ENCODE measurements at places on chromosomes 3 and 15.

DNA sequence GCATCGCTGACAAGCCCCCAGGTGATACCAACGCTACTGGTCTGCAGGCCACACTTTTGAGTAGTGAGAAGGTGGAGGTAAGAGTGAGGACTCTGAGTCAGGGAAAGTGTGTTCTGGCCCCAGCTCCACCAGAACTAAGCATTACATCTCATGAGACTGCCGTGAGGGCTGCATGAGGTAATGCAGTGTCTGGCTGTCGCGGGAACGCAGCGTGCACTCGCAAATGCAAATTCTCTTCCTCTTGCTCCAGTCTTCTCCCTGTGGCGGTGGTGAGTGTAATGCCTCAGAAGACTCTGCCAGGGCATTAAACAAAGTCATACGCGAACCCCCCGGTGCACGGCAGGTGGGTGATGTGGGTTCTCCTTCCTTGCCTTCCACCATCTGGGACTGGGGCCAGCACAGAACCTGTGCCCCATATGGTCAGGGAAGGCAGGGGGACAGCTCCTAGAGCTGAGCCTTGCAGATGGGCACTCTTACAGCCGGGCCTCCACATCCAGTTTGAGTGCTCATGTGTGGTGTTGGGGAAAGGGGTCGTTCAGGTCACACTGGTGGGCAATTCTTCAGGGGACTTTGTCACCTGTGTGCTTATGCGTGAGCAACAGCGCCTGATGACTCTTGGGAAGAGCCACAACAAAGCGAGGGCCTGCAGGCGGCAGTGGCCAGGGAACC lies 175.8 kb downstream of the XXYLT1 start:
- DNase-seq: no peak

DNA sequence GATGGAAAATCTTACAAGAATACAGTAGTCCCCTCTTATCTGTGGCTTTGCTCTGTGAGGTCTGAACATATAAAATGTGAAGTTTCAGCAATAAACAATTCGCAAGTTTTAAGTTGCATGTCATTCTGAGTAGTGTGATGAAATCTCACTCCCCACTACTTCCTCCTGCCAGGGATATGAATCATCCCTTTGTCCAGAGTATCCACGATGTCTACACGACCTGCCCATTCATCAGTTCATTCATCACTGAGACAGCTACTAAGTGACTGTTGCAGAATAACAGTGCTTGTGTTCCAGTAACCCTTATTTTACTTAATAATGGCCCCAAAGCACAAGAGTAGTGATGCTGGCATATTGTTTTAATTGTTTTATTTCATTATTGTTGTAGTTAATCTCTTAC lies 489.2 kb upstream of the UBE2E2 start:
- no peak for DNase-seq

DNA sequence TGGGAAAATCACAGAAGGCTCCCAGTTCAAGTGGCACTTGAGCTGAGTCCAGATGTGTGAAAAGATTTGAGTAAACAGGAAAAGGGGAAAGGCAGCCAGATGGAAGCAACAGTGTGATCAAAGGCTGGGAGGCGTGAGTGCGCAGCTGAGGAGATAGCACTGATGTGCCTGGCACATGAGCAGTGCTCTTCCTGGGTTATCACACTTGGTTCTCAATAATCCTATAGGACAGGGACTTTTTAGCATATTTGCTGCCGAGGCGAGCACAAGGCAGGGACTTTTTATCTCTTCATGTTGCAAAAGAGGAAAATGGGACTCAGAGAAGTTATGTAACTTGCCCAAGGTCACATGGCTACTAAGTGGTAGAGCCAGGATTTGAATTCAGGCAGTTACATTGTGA lies 39.6 kb downstream of the CORO2B start:
- DNase-seq: no peak

DNA sequence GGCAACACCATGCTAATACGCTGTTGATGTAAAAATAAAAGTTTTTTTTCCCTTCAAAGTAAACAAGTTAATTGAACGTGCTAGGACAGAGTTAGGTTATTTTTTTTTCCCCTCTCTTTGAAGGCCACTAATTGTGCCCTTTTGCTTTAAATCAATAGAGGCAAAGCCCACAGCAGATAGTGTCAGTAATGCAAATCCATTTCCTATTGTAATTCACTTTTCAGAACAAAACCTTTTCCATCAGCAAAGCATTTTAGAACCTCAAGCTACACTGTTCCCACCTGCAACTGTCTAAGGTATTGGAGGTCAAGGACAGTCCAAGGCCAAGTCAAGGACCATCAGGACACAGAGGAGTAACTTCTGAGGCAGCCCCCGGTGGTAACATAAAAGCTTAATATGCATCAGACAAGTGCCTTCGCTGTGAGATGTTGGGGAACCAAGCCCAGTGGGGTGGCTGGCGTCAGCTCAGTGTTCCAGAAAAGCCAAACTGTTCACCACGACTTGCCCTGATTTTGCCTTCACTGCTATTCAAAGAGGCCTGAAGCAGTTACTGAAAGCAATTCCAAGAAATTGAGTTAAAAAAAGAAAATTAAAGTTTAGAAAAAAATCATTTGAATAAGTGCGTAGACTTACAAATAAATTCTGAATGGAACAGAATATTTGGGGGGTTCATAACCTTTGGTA lies 65.8 kb upstream of the ICE2 start:
- DNase-seq: no peak

DNA sequence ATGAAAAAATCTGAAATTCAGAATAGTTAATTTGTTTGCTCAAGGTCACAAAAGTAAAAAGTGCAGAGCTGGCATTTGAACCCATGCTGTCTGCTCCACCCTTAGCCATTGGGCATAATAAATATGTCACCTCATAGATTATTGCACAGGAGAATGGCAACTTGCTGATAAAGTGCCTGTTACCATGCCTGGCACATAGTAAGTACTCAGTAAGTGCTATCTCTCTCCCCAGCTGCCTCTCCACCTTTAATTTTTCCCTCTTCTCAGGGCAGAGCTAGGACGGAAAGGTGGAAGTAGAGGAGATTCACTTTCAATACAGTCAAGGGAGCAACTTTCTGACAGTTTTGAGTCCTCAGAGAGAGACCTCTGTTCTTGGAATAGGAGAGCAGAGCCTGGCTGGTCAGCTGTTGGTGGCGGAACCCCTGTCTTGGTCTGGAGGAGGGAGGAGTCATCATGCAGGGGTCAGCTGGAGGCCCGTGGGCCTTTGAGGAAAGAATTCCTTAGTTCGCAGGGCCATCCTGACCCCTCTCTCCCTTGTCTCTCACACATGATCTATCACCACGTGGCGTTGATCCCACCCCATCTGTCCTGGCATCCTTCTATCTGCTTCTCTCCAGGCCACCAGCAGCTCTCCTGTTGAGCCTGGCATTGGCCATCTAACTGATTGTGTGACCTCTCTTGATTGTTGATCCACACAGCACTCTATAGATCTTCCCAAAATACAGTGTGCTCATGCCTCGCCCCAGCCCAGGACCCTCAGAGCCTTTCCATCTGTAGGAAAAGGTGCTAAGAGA lies 149.3 kb downstream of the RPLP1 start:
- no peak for DNase-seq

DNA sequence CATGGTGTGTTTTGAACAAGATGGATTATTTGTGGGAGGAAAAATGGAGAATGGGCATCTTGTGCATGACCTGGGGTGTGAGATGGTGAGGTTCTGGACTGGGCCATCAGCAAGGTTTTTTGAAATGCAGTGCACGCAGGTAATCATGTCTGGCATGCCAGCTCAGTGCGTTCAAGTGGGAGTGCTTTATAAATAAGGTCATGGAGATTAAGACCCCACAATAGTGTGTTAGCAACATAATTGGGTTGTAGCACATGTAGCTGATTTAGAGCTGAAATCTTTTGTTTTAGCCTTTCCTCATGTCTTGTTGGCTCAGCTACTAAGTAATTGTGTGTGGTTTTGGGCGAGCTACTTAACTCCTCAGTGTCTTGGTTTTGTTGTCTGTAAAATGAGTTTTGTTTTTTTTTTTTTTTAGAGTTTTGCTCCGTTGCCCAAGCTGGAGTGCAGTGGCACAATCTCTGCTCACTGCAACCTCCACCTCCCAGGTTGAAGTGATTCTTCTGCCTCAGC lies 3.9 kb upstream of the CACNA1D start:
- no peak for DNase-seq

DNA sequence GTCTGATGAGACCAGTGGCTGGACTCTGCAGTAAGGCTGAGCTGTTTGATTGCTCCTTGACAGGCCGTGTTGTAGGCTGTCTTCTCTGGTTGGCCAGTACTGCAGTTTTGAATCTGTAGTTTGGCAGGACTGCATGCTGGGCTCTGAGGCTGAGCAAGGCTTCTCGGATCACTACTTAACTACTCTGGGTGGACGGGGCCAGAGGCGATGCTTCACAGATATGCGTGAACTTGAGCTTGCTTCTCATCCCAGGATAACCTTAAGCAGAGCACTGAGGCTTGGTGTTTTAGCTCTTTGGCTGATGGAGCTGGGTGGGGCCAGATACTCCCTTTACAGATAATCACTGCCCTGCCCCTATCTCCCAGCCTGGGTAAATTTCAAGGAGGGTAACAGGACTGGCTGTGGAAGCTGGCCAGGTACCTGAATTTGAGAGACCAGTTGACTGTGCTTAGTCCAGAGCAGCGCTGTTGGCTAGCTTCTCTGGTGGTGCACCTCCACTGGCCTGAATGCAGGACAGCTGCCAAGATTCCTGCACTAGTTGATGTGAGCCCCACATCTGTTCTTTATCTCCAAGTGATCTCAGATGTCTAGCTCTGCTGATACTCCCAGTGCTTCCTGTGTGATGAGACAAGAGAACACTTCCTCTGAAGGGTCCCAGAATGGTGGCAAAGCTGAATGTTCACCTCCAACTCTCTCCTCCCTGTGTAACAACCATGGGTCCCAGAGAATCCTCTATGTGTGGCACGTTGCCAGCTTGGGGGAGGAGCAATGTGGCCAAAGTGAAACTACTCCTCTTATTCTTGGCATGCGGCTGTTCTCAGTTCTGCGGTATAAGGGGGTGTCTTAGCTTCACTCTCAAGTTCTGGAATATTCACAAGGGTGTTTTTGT lies 37.9 kb downstream of the RPL39L start:
- peak; percentile 76 for DNase-seq

DNA sequence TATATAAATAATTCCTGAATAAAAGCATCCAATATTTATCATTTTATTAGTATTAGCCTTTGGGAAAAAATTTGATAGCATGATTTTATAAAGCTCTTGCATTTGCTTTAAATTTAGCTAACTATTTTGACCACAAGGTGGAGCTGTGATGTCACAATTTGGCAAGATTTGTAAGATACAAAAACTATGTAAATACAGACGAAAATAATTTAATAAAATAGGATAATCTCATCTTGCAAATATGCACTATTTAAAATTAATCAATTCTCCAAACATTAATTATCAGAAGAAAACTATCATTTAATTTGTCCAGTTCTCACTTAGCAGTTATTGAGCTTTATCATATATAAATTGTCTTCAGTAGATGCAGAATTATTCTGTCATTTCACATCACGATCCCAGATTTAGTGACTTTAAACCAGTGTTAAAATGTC lies 95.4 kb downstream of the PLOD2 start:
- peak; percentile 48 for DNase-seq

DNA sequence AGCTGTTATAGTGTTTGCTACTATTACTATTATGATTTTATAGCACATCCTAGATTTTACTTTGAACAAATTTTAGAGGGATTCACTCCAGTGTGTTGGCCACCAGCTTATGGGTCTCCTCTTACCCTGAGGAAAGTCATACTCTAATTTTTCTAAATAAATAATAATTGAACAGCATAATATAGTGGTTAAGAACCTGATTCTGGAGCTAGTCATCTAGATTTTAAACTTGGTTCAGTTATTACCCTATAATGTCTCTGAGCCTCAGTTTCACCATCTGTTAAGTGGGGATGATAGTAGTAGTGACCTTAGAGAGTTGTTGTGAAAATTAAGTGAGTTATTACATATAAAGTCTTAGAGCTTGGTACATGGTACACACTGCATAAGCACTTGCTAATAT lies 30.7 kb upstream of the TOPAZ1 start:
- DNase-seq: no peak

DNA sequence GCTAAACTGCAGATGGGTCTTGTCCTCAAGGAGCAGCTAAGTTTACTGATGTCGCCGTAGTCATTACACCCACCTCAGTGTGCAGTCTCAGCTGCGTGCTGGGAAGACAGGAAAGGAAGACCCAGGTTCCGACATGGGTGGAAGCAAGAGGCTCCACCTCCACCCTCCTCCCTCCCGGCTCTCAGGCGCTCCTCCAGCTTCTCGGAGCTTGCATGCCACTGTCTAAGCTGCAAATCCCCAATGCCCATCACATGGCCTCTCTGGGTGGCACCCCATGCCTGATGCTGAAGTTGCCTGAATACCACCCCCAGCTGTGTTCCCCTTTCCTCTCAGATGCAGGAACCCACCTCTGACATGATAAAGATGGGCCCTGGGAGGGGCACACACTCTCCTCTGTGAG lies 58.5 kb downstream of the MGLL start:
- no peak for DNase-seq

GRCh38 chr3:184465883-184466412 lies 86.1 kb downstream of the CHRD start:
- no peak for DNase-seq
